Activated CD4-positive, alpha-beta T cell treated with anti-CD3 and anti-CD28 coated beads, Interleukin-10, Interleukin-2, amounts not matched to agents 100 ng/mL and 50 ng/mL, durations not matched to agents 16 hours and 8 hours (primary cell): ENCODE measurements at places on chromosomes 6 and 20.

DNA sequence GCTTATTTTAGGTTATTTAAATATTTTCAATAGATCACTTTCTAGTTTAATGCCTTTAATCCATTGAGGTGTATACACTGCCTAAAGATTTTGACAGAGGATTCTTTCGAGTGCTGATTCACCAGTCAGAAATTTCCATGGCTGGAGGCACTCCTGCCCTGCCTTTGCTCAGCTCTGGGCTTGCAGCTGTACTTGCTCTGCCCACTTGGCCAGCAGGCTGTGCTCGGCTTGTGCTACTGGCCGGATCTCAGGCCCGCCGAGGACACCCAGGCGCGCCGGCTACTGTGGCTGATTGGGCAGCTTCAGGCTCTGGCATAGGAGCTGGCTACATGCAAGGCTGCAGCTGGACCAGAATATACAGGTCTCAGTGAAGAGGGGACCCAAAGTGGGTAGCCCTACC, 675.1 kb upstream of the MMS22L start:
- no peak for DNase-seq

GRCh38 chr6:15089569-15090144, 156.2 kb upstream of the JARID2 start:
- DNase-seq: no peak

DNA sequence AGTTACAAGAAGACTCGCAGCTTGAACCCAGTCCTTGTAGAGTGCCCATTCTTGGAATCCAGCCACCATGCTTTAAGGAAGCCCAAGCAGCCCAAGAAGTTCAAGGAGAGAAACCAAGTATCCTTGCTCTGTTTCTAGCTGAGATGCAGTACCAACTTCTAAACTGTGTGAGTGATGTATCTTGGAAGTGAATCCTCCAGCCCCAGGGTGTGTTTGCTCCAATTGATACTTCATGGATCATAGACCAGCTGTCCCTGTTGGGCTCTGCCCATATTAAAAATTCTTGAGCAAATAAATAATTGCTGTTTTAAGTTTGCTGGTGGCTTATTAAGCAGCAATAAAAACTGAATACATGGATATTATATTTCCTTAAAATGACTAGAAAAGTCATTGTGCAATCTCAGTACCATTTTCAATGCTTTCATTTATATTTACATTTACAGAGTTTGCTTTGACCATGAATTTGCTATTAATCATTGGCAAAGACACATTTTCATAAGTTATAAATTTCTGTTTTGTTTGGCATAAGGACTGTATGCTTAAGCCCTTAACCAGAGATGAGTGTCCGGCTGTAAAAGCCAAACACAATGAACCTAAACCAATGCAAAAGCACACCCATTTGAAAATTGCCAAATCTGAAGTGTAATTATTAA, 9.2 kb downstream of the SPTLC3 start:
- no peak for DNase-seq

GRCh38 chr6:28558629-28559028, 32.9 kb downstream of the GPX5 start:
- no peak for DNase-seq

GRCh38 chr6:125918230-125918629, 38.3 kb upstream of the HINT3 start:
- no peak for DNase-seq

DNA sequence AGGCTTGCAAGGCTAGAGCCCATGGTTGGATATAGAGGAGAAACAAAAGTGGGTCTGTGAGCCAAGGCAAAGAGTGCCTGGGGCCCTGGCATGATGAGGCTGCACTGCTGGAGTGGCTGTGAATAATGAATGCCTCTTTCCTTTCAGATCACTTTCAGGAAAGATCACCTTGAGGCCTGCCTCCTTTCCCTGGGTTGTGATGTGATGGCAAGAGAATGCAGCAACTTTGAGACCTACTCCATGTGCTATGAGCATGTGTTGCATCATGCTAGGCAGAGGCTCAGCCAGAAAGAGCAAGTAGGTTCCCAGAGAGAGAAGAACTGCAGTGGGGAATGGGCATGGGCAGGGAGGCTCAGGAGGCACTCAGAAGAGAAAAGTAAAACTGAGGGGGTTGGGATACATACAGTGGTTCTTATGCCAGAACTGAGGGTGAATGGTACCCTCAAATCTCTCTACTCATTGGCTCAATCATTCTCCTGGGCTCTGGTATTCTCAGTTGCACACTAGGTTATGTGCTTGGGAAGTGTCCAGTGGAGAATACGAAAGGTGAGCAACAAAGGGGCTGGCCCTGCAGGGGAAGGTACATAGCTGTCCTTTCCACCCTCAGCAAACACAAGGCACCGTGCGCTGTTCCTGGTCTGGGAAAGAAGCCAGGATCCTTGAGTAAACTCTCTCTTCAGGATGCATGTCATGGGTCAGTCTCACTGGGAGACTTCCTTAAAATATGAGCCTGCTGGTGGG, 45.9 kb downstream of the CD164 start:
- no peak for DNase-seq

DNA sequence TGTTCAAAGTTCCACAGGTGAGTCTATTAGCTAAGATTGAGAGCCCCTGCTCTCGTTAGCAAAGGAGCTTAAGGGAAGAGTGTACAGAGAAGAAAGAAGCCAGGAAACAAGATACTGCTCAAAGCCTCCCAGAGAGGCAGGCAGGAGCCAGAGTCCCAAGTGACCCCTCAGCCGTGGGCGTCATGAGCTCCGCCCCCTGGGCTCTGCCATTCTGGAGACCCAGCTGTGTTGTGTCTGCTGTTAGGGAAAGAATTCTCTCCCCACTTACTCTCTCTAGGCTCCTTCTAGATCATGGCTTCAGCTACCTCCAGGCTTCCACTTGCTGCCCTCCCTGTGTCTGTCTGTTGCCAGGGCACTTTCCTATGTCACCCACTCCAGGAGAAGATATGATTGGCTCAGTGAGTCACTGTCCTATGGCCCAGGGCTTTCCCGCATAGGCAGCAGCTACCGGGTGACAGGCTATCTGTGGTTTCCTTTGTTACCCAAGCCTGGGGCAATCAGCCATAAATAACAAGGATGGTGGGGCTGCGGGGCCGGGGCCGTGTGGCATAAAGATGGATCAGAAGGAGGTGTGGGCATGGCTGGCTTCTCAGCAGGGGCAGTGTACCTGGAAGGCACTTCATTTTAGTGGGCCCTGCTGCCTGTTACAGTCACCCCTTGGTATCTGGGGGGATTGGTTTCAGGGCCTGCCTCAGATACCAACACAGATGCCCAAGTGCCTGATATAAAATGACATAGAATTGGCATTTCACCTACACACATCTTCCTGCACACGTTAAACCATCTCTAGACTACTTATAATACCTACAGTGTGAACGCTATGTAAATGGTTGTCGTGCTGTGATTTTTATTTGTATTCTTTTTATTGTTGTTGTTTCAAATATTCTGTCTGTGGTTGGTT, 118.9 kb downstream of the ARMC2 start:
- peak; percentile 44 for DNase-seq

GRCh38 chr6:4134841-4135664, at the start of gene ECI2:
Gene ECI2 (minus strand): TSS chr6:4135575. CDS start chr6:4135560, 15 bp downstream.
- DNase-seq: peak; percentile 67

DNA sequence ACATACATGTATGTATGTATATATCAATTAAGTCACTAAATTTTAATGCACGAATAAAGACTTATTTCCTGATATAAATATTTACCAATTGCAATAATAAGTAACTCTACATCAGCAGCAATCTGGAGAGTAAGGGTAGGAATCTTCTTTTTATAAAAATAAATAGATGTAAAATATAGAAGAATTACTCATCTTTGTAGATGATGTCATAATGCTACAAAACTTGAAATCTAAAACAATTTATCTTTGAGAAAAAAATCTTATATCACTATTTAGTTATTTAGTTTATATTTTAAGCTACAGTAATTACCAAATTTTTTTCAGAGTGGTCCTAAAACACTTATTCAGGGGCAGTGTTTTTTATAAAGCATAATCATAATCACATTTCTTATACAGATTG, 351.7 kb downstream of the RIMS1 start:
- no peak for DNase-seq

- no peak for DNase-seq
Observed at GRCh38 chr6:158557927-158558326, 2.0 kb upstream of the TMEM181 start.

DNA sequence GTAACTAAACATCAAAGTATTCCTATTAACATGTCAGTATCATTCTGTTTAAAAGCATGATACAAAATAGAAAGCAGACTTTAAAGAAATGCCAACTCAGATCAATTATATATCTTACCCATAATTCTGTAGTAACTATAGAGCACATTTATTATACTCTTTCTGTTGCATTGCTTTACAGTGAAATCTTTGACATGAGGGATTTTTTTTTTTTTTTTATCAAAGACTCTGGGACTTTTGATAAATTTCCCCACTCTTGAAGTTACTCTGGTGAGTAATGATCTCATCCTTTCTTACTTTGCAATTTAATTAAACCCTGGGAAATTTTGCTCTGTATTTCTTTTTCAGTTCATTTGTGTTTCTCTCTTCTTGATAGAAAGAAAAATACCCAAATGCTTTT, 17.4 kb downstream of the ADGRF4 start:
- no peak for DNase-seq

GRCh38 chr20:41014561-41015088, 14.0 kb upstream of the TOP1 start:
- no peak for DNase-seq

- DNase-seq: peak; percentile 44
Observed at GRCh38 chr6:40371621-40372020, 215.5 kb downstream of the LRFN2 start.

GRCh38 chr20:16556301-16556700, 16.9 kb downstream of the KIF16B start:
- no peak for DNase-seq

DNA sequence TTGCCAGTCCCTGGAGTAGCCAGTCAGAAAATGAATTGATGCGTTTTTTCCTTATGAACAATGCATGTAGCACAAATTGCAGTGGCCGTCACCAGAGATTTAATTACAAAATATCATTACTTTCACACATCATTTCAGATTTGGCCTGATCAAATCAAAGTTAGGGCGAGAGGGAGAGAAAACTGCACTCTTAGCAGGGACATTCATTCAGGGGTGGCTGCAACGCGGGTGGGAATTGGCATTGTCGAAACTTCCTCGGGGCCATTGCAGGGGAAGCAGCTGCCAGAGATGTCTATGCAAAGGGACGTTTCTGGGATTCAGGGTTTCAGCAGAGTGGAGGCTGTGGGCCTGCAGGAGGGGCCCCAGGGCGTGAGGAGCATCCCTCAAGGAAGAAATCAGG, 76.5 kb upstream of the TOP1 start:
- no peak for DNase-seq

DNA sequence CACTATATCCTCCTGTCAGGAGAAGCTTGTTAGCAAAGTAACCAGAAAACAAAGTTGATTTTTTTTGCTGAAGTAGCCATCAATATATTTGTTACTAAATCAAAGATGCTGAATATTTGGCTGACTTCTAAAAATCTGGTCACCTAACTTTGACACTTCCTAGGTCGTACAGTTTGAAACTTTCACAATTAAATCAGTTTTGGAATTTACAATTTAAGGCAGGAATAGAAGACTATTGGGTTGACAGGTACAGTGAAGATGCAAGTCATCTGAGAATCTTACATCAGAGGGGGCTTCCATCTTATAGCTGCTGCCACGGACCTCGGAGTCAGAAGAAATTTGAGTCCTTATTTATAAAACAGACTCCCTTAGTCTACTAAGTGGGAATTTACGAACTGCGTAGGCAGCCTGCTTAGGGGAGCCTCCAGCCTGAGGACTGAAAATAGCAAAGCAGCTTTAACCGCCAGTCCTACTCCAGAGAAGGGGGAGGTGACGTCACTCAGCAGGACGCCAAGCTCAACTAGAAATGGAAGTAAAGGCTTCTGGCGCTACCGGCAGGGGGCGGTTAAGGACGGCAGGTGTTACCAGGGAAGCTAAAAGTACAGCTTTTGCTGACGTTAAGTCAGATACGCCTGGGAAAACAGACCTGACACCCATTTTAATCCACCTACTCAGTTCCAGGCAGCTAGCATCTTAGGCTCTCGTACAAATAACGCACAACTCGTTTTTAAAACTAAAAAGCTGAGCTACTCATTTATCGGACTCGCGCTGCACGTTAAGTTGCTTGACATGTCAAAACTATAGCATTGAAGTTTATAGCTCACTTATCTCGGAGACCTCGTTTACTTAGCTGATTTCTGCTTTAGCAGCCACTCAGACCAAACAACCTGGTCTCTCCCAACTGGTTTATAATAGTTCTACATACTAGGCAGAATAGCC, 61.1 kb upstream of the HFE start:
- peak; percentile 96 for DNase-seq

- no peak for DNase-seq
Observed at GRCh38 chr6:108193131-108193530, 27.3 kb downstream of the NR2E1 start.

DNA sequence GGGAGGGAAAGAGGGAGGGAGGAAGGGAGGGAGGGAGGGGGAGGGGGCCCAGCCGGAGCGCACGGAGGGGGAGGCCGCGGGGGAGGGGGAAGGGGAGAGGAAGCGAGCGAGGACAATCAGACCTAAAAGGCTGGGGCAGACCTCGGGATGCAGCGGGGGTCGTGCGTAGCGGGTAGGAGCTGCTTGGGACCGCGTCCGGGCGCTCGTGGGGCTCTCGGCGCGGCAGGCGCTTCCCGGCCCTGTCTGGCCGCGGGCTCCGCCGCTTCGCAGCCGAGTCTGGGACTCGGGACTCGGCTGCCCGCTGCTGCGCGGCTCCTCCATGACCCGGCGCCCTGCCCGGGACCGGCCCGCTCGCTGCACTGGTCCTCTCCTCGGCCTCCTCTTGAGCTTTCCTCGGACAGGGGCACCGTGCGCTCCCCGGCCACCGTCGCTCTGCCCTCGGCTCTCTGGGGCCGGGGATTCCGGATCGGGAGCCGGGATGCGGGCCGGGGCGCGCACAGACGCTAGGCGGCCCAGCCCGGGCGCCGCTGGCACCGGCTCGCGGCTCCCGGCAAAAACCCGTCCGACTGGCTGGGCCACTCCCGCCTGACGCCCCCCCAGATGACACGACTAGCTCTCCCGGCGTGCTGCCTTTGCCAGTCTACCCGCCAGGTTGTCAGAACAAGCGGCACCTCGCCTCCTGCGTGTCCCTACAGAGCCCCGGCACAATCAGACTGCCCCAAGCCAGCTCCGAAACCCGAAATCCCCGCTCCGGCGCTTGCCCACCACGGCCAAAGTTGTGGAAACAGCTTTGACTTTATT, 2.2 kb downstream of the TFAP2A start:
- no peak for DNase-seq
